ENCODE measurements at places on chromosomes 6 and 20. TPM values are rescaled to one million over a fixed set of nuclear protein-coding genes. Genes with fewer than 3 reads are reported as not detected.

Gene ADGRF4
- 2.2 TPM for total RNA-seq

Gene CITED2
- 114 TPM for total RNA-seq

Gene DUSP22
- total RNA-seq = 4.5 TPM

Gene CD93
- not detected for total RNA-seq

Gene PRL
- total RNA-seq = not detected

Gene GNMT
- total RNA-seq = not detected

Gene DCDC2
- not detected for total RNA-seq

Gene CDSN
- total RNA-seq = not detected

Gene STX11
- total RNA-seq = 0.35 TPM

Gene MAS1
- total RNA-seq = not detected

Gene PREX1
- 5.8 TPM for total RNA-seq

Gene TRIM31
- total RNA-seq = not detected

Gene MCCD1
- total RNA-seq = not detected

Gene C4B
- 0.26 TPM for total RNA-seq

Gene SNAI1
- 0.12 TPM for total RNA-seq

Gene RSPO3
- total RNA-seq = not detected

Gene SRMS
- total RNA-seq = not detected

Gene MPIG6B
- not detected for total RNA-seq

Gene VSX1
- total RNA-seq = not detected

Gene USP49
- total RNA-seq = 1.1 TPM

Gene ZSCAN23
- 0.59 TPM for total RNA-seq

Gene MUC22
- not detected for total RNA-seq

Gene ENPP5
- not detected for total RNA-seq

Gene PLCG1
- total RNA-seq = 99.5 TPM

Gene ZSCAN31
- total RNA-seq = 26.2 TPM

Gene SLC25A27
- 0.32 TPM for total RNA-seq

Gene NNAT
- not detected for total RNA-seq

Gene TREM1
- total RNA-seq = not detected

Gene ZNF292
- total RNA-seq = 19.9 TPM

Gene GJA10
- not detected for total RNA-seq

Gene PRDM13
- not detected for total RNA-seq

Gene RCAN2
- 5.5 TPM for total RNA-seq

Gene KHDC1L
- not detected for total RNA-seq

Gene SMIM13
- 27.3 TPM for total RNA-seq

Gene SERPINB6
- total RNA-seq = 45.1 TPM

Gene HCRTR2
- not detected for total RNA-seq

Gene SLC17A9
- not detected for total RNA-seq

Gene LY6G6D
- total RNA-seq = not detected

Gene MUCL3
- total RNA-seq = not detected

Gene HTR1E
- not detected for total RNA-seq

Gene KIF3B
- 6.8 TPM for total RNA-seq

Gene FILIP1
- 0.03 TPM for total RNA-seq

Gene TNNC2
- total RNA-seq = not detected

Gene PTCRA
- not detected for total RNA-seq

Gene NR2E1
- not detected for total RNA-seq

Gene LZTS3
- not detected for total RNA-seq

Gene MICB
- 17.6 TPM for total RNA-seq

Gene NANP
- 1.2 TPM for total RNA-seq

Gene SIGLEC1
- not detected for total RNA-seq
